ENCODE measurements at places on chromosomes 3 and 15. TPM values are rescaled to one million over a fixed set of nuclear protein-coding genes. Genes with fewer than 3 reads are reported as not detected.
A peak's percentile ranks its signal among the peaks of the same experiment; 100 is the strongest.

- no peaks in the 10 kb centered on the region for H3K27me3 ChIP-seq
- peaks cover 6% of the 10 kb centered on the region for H3K4me1 ChIP-seq
- no peak overlapping the region for H3K4me3 ChIP-seq
- H3K36me3 ChIP-seq = peaks cover 3% of the 10 kb centered on the region
- DNase-seq = no peak
These were observed 182.0 kb downstream of the SLCO3A1 start for GRCh38 chr15:92035551-92035950.

- no peak for DNase-seq
- peaks cover 47% of the 10 kb centered on the region for H3K4me1 ChIP-seq
- no peak overlapping the region for H3K4me3 ChIP-seq
- no peak overlapping the region for H3K27ac ChIP-seq
- H3K27me3 ChIP-seq = no peaks in the 10 kb centered on the region
These were observed 17.7 kb downstream of the IREB2 start for GRCh38 chr15:78455749-78456148.

DNA sequence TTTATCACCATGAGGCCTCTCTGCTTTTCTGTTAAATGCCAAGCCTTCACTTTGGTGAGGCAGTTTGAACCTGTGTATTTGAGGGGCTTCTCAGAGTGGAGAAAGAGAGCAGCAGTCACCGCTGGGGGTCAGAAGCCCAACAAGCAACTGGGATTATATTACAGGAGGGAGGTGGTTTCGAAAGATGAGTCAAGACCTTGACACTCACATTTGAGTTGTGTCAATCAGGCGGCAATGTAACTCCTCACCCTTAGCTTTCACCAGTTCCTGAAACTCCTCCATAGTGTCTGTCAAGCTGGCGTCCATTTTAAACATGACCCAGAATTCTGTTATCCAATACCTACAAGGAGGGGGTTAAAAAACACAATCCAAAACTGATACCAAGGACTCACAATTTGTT, 46.5 kb downstream of the RASGRP1 start:
- no peak overlapping the region for H3K4me3 ChIP-seq
- no peak for DNase-seq
- H3K36me3 ChIP-seq = peaks cover 86% of the 10 kb centered on the region
- H3K27ac ChIP-seq = peak overlapping the region; percentile 40
- H3K4me1 ChIP-seq = peaks cover 56% of the 10 kb centered on the region

- no peak for DNase-seq
- H3K36me3 ChIP-seq = peaks cover 20% of the 10 kb centered on the region
- H3K27me3 ChIP-seq = no peaks in the 10 kb centered on the region
- H3K4me1 ChIP-seq = peaks cover 8% of the 10 kb centered on the region
- no peak overlapping the region for H3K4me3 ChIP-seq
These were observed 387.0 kb upstream of the CBLB start for GRCh38 chr3:106255870-106256248.

- DNase-seq = no peak
- H3K36me3 ChIP-seq = peaks cover 14% of the 10 kb centered on the region
- peaks cover 5% of the 10 kb centered on the region for H3K4me1 ChIP-seq
- no peak overlapping the region for H3K4me3 ChIP-seq
- no peaks in the 10 kb centered on the region for H3K27me3 ChIP-seq
These were observed 71.7 kb downstream of the TOP2B start for GRCh38 chr3:25593001-25593400.

Gene IL17RB
- total RNA-seq = 62.4 TPM

Gene LRRC2
- total RNA-seq = 0.35 TPM

Gene GHRL
- 0.95 TPM for total RNA-seq
